Activated CD4-positive, alpha-beta memory T cell treated with anti-CD3 and anti-CD28 coated beads for 36 hours (primary cell): ENCODE measurements at places on chromosomes 6 and 20. TPM values are rescaled to one million over a fixed set of nuclear protein-coding genes. Genes with fewer than 3 reads are reported as not detected.

- H3K27ac ChIP-seq, result no peak overlapping the region
- no peak for DNase-seq
- no peaks in the 10 kb centered on the region for H3K27me3 ChIP-seq
- H3K4me3 ChIP-seq, result no peak overlapping the region
- no peaks in the 10 kb centered on the region for H3K36me3 ChIP-seq
Observed at GRCh38 chr6:89270951-89271721, 44.0 kb downstream of the GABRR2 start.

GRCh38 chr6:20112841-20113240 lies 99.4 kb downstream of the MBOAT1 start:
- H3K4me3 ChIP-seq, result no peak overlapping the region
- H3K36me3 ChIP-seq, result peaks cover 14% of the 10 kb centered on the region
- no peak overlapping the region for H3K27ac ChIP-seq
- no peaks in the 10 kb centered on the region for H3K27me3 ChIP-seq
- DNase-seq, result no peak
- no peaks in the 10 kb centered on the region for H3K4me1 ChIP-seq

DNA sequence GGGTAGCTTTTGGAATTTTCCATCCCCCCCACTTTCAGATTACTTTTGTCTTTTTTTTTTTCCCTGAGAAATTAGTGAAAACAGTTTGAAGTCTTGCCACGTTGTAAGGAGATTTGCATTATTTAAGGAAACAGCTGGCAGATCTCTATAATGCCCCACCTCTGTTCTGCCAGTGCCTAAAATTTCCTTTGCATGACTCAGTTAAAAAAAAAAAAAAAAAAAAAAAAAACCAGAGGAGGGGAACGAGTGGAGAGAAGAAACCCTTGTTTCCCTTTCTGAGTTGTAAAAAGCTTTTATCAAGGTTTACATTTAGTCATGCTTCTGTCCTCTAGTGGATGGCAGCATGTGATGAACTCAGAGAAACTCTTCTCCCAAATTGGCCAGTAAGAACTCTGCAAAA lies 33.5 kb downstream of the CARMIL1 start:
- no peak for DNase-seq
- no peaks in the 10 kb centered on the region for H3K36me3 ChIP-seq
- H3K4me3 ChIP-seq, result no peak overlapping the region
- H3K27me3 ChIP-seq, result no peaks in the 10 kb centered on the region
- H3K27ac ChIP-seq, result no peak overlapping the region

- H3K27ac ChIP-seq, result no peak overlapping the region
- no peak overlapping the region for H3K4me3 ChIP-seq
- no peak for DNase-seq
Observed at GRCh38 chr20:8809107-8809953, 259.6 kb upstream of the PLCB4 start.

DNA sequence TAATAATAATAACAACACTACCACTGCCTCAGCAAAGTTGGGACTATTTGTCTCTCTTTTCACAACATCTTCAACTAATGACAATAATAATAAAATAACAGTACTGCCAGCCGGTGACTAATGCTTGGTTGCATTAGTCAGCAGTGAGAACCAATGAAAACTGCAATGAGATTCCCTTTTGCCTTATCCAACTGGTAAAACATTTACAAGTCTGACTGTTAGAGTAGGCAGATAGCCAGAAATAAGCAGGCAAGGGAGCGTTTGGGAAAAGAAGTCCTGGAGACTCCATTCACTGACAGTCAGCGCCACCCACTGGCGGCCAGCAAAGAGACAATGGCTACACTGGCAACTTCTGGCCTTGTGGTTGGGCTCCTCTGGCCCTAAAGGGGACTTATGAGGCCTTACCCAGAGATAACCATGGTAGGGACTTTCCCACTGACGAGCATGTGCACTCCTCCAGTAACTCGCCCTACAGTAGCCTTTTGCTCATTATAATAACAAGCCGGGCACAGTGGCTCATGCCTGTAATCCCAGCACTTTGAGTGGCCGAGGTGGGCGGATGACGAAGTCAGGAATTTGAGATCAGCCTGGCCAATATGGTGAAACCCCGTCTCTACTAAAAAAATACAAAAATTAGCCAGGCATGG lies 3.4 kb upstream of the NSFL1C start:
- peaks cover 19% of the 10 kb centered on the region for H3K4me1 ChIP-seq
- no peak overlapping the region for H3K4me3 ChIP-seq
- H3K27me3 ChIP-seq, result peaks cover 6% of the 10 kb centered on the region
- H3K27ac ChIP-seq, result no peak overlapping the region
- no peaks in the 10 kb centered on the region for H3K36me3 ChIP-seq

DNA sequence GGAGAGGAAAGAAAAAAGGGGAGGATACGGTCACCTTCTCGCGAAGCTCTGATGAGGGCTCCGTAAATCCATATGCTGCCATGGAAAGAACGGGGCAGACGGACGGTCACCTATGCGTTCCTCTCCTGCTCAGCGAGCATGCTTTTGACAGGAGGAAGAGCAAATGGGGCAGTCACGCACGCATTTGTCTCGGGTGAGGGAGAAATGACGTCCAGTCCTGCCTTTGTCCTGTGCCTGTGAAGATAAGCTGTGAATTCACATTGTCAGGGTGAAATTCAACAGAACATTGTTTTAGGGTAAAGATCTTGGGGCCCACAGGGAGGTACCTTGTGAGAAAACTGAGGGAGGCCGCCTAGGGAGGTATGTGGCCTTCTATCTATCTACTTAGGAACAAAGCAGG lies 83.8 kb downstream of the IRF4 start:
- H3K4me3 ChIP-seq, result peak overlapping the region; percentile 44
- no peaks in the 10 kb centered on the region for H3K27me3 ChIP-seq
- H3K27ac ChIP-seq, result peak overlapping the region; percentile 83
- no peaks in the 10 kb centered on the region for H3K36me3 ChIP-seq
- DNase-seq, result no peak

DNA sequence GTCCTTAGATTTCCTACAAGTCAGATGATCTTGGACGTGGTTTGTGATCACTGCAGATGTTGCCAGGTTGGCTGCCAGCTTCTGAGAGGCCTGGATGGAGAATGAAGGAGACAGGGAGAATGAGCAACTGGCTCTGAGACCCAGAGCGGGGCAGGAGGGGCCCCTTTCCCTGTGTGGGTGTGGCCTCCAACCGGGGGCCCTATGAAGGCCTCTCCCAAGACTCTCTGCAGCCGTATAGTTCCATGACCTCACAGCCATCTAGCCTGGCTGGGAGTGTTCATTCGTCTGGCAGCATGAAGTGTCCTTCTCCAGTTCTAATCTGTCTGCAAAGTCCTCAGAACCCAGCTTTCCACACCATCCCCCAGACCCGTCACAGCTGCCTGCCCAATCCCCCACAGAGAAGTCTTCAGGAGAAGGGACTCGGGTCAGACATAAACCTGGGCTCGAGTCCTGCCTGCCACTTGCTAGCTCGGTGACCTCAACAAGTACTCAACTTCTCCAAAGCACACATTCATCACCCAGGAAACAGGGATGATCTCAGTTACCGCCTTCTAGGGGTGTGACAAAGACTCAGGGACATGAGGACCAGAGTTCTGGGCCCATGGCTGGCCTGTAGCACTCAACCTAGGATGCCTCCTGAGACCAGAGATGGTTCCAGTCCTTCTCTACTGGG lies 122.6 kb downstream of the EDN3 start:
- H3K4me3 ChIP-seq, result no peak overlapping the region
- H3K27me3 ChIP-seq, result no peaks in the 10 kb centered on the region
- H3K27ac ChIP-seq, result no peak overlapping the region
- no peaks in the 10 kb centered on the region for H3K36me3 ChIP-seq

Gene PRR18
- total RNA-seq, result not detected

Gene VSTM2L
- not detected for total RNA-seq
